ENCODE measurements at places on chromosomes 3 and 15. TPM values are rescaled to one million over a fixed set of nuclear protein-coding genes. Genes with fewer than 3 reads are reported as not detected.

- DNase-seq: no peak
Measured at GRCh38 chr15:77630956-77631744, 1.6 kb downstream of the LINGO1 start.

DNA sequence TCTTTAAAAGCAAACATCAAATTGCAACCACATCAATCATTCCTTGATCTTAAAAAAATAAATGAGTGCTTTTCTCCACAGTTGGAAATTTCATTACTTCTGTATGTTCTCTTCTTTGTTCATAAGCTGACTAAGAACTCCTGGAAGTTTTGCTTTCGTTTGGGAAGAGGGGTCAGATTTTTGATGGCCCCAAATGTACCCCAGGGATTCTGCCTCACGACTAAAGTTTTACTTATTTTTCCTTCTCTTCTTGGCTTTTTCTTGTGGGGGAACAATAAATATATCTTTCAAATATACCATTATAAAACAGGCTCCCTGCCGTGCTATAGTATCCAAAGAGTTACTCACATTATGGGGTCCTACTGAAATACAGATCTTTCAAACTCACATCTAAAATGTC lies 215.0 kb upstream of the CDIN1 start:
- no peak for DNase-seq

TM4SF4 gene
- total RNA-seq: not detected

TJP1 gene
- total RNA-seq: 108 TPM

DNA sequence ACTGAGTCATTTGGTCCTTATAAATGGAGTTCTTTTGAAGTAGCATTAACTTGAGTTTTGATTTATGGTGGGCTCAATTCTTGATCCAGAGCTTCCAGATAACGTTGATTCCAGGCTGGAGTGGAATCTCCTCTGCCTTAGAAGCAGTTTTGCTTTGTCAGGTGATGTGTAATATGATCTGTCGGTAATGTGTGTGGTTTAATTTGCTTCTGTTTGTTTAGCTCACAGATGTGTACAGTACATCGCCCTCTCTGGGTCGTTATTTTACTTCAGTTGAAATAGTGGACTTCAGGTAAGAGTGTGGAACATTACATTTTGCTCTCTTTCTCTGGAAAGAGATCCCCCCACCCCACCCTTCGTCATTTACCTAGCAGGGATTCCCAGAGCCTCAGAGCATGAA lies 23.1 kb downstream of the C3orf52 start:
- no peak for DNase-seq

DNA sequence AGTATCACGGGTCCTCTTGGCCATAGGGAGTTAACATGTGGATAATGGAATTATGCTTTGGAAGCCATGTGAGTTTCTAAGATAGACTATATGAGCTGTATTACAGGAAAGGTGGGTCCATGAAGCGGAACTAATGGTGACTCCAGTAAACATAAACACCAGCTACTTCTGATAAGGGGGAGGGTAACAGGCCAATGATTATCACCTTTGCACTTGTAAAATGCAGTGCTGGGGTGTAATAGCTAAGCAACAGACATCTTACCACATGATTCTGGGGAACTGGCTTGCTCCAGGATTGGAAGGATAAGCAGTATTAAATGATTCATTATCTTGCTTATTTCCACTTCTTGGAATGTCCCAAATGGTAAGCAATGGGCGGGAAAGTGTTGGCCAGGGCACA lies 61.4 kb upstream of the CD47 start:
- no peak for DNase-seq

Data from left ventricle myocardium inferior (tissue), 1 donor.